ENCODE measurements at places on chromosomes 12 and 14.

- H3K4me3 ChIP-seq, result no peak overlapping the region
- H3K27ac ChIP-seq, result no peak overlapping the region
- no peaks in the 10 kb centered on the region for H3K36me3 ChIP-seq
- no peak for DNase-seq
- H3K4me1 ChIP-seq, result no peaks in the 10 kb centered on the region
Measured at GRCh38 chr12:33752854-33753253, 269.4 kb upstream of the ALG10 start.

- no peaks in the 10 kb centered on the region for H3K27me3 ChIP-seq
- H3K4me1 ChIP-seq, result peaks cover 52% of the 10 kb centered on the region
- H3K36me3 ChIP-seq, result peaks cover 11% of the 10 kb centered on the region
- H3K4me3 ChIP-seq, result peak overlapping the region; percentile 86
- DNase-seq, result no peak
- peak overlapping the region; percentile 88 for H3K27ac ChIP-seq
Measured at GRCh38 chr14:74302152-74302628, 544 bp downstream of the ABCD4 start.

GRCh38 chr12:11839091-11839641, 189.7 kb downstream of the ETV6 start:
- peaks cover 55% of the 10 kb centered on the region for H3K36me3 ChIP-seq
- peak overlapping the region; percentile 79 for H3K27ac ChIP-seq
- no peak overlapping the region for H3K4me3 ChIP-seq
- no peak for DNase-seq

DNA sequence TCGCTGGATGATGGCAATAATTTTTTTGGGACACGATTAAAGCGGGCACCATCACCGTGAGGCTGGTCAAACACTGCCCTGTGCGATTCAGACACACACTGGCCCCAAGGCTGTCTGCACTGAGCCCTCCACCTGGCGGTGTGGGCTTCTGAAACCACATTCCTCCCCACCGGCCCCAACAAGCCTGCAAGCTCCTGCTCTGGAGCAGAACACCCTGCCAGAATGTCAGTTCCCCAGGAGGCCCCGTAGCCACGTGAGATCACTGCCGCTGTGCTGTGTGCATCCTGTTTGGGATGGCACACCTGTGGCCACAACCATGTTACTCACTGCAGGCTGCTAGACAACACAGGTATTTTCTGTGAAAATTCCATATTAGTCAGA, 7.9 kb downstream of the GSC start:
- H3K36me3 ChIP-seq, result no peaks in the 10 kb centered on the region
- DNase-seq, result no peak
- H3K27ac ChIP-seq, result no peak overlapping the region
- no peaks in the 10 kb centered on the region for H3K4me1 ChIP-seq
- H3K27me3 ChIP-seq, result peaks cover under 1% of the 10 kb centered on the region
- H3K4me3 ChIP-seq, result no peak overlapping the region

DNA sequence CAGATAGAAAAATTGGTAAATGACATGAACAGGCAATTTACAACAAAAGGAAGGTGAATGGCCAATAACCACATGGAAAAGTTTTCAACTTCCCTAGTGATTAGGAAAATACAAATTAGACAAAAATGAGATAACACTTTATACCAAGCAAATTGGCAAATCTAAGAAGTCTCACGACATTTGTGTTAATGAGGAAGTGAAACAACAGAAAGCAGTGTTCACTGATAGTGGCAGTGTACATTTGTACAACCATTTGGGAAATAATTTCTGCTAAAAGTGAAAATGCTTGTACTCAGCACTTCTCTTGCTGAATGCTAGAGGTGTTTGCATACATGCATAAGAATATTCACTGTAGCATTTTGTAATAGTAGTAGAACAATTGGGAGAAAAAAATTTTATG, 126.6 kb downstream of the LLPH start:
- H3K27ac ChIP-seq, result no peak overlapping the region
- no peak for DNase-seq
- H3K4me3 ChIP-seq, result no peak overlapping the region
- no peaks in the 10 kb centered on the region for H3K36me3 ChIP-seq
- no peaks in the 10 kb centered on the region for H3K27me3 ChIP-seq
- H3K4me1 ChIP-seq, result no peaks in the 10 kb centered on the region

DNA sequence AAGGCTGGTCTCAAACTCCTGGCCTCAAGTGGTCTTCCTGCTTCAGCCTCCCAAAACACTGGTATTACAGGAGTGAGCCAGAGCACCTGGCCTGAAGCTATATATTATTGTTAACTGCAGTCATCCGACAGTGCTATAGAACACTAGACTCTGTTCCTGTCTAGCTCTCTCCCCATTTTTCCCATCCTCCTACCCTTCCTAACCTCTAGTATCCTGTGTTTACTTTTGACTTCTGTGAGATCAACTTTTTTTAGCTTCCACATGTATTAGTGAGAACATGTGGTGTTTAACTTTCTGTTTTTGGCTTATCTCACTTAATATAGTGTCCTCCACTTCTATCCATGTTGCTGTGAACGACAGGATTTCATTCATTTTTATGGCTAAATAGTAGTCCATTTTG, 34.7 kb downstream of the TRAF3 start:
- H3K27me3 ChIP-seq, result no peaks in the 10 kb centered on the region
- H3K36me3 ChIP-seq, result no peaks in the 10 kb centered on the region
- no peak overlapping the region for H3K27ac ChIP-seq
- H3K4me1 ChIP-seq, result peaks cover 10% of the 10 kb centered on the region
- DNase-seq, result no peak

Measured in esophagus squamous epithelium (tissue), 5 donors.